Stimulated activated CD8-positive, alpha-beta memory T cell treated with anti-CD3 and anti-CD28 coated beads, Interleukin-4, amount 100 ng/mL, for 4 hours (primary cell): ENCODE measurements at places on chromosomes 1 and 21.

DNA sequence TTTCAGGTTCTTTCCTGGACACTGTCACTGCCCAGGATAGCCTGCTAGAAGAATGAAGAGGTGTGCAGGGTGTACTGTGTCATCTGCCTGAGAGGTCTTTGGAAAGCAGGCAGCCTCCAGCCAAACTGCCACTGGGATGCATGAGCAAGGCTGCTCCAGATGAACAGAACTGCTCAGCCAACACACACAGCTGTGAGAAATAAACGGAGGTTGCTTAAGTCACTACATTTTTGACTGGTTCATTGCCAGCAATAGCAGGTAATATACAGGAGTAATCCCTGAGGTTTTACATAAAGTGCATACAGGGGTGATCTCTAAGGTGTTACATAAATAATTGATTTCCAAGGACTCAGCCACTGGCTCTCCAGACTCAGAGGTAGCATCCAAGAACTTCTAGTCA is 516.9 kb downstream of the BRINP3 start:
- no peak for DNase-seq

- DNase-seq, result no peak
These were observed 3.7 kb downstream of the PGBD5 start for GRCh38 chr1:230422221-230422981.

- no peak for DNase-seq
These were observed 13.4 kb downstream of the ATF3 start for GRCh38 chr1:212621949-212622305.

GRCh38 chr1:151509350-151510019 is 1.7 kb upstream of the CGN start:
- DNase-seq, result no peak

DNA sequence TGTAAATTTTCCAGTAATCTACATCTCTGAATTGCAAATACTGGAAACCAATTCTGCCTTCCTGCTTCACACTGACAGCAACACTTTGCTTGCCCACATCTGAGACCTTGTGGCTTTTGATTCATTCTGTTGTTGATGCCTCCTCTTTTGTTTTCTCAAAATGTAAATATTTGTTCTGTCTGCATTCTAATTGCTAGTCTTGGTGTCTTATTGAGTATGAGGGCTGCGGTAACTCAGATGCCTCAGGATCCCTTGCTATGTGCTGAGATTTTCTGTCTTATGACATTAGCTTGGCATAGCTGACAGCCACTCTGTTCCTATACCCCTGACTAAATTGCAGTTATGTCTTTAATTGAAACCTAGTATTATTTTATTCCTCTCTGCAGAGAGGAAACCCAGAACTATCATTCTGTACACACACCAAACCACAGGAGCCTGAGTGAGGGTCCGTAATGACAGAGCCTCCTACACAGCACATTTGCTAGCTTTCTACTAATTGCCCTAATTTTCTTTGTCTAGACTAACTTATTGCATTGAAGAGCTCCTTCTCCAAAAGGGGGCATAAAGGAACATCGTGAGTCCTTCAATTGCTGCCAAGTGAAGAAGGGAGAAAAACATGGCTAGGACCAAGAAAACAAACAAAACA is 72.1 kb downstream of the GREM2 start:
- no peak for DNase-seq

DNA sequence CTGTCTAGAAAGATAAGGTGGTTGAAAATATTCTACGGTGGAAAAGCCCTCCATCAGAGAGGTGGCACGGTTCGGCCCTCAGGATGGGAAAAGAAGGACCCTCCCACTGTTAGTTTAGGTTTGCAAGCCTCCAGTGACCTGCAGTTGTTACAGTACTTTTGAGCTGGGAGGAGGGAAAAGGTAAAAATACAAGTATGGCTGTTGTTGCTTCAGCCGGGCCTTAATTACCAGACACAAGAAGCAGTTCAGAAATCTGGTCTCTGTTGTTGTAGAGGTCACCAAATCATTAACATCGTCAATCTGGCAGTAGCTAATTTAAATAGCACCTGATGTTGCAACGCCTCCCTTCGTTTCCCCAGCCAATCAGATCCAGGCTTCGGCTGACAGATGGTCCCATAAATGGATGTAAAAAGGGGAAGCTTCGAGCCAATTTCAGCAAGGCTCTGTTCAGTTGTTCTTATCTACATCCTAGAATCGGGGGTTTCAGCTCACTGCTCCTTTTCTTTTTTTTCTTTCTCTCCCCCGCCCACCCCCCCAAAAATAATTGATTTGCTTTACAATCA is at the start of gene ELAVL4:
ELAVL4 (plus strand) TSS at position 424 of the 563 bp plus-strand sequence. CDS start 270 bp downstream, outside the sequence.
- no peak for DNase-seq

- no peak for DNase-seq
These were observed 206.6 kb downstream of the URB2 start for GRCh38 chr1:229832695-229833094.
